Stomach (tissue), 19 donors: ENCODE measurements at places on chromosomes 7 and 10.

- H3K4me1 ChIP-seq: peaks cover 61% of the 10 kb centered on the region
- no peak overlapping the region for H3K4me3 ChIP-seq
- peaks cover 6% of the 10 kb centered on the region for H3K36me3 ChIP-seq
- H3K27ac ChIP-seq: peak overlapping the region; percentile 99
- no peaks in the 10 kb centered on the region for H3K27me3 ChIP-seq
- peak; percentile 77 for DNase-seq
Measured at GRCh38 chr10:119211176-119211575, 3.8 kb downstream of the GRK5 start.

DNA sequence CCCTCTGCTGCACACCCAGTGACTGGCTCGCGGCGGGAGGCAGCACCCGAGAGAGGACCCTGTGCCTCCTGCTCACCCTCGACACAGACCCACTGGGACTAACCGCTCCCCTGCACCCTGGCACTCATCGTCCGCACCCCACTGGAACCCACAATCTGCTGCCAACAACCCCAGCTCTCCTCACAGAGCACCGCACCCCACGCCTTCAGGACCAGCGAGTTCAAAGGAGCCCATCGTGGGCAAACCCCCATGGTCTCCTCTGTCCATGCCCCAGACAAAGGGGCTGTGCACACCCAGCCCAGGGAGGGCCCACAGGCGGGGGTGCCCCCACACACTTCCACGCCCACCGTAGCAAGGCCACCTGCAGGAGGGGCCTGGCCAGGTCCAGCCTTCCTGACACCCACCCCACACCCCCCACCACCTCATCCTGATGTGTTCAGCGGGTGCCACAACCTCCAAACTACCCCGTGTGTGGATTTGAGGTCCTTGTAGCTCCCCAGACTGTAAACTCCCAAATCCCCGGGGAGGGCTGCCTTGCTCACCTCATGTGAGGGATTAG lies 14.0 kb downstream of the RASGEF1A start:
- no peak overlapping the region for H3K27ac ChIP-seq
- no peak for DNase-seq
- no peaks in the 10 kb centered on the region for H3K4me1 ChIP-seq
- H3K36me3 ChIP-seq: no peaks in the 10 kb centered on the region

DNA sequence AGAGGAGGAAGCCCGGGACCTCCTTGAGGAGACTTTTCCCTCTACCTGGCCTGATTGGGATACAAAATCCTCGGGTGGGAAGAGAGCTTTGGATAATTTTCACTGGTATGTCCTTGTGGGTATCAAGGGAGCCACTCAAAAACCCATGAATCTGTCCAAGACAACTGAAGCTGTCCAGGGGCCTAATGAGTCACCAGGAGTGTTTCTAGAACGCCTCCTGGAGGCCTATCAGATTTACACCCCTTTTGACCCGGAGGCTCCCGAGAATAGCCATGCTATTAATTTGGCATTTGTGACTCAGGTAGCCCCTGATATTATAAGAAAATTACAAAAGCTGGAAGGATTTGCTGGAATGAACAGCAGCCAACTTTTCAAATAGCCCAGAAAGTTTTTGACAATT lies 38.6 kb downstream of the ZNF25 start:
- no peaks in the 10 kb centered on the region for H3K36me3 ChIP-seq
- H3K27ac ChIP-seq: no peak overlapping the region
- H3K27me3 ChIP-seq: no peaks in the 10 kb centered on the region
- no peak for DNase-seq

DNA sequence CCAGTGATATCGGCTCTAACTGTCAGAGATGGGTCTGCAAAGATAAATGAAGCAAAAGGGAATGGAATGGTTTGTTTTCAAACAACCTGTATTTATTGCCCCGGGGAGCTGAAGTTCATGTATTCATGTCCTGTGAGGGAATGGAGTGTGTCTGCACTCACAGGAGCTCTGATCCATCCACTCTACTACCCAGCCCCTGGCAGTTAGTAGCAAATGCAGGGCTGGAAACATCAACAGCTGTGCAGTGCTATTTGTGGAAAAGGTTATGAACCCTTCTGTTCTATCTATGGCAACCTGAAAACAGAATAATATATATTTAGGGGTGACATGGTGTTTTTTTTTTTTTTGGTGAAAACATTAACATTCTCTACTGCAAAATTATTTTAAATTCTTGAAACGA lies 9.8 kb downstream of the AGR2 start:
- H3K4me3 ChIP-seq: no peak overlapping the region
- H3K4me1 ChIP-seq: peaks cover 7% of the 10 kb centered on the region
- H3K27ac ChIP-seq: no peak overlapping the region
- no peak for DNase-seq
- no peaks in the 10 kb centered on the region for H3K27me3 ChIP-seq

DNA sequence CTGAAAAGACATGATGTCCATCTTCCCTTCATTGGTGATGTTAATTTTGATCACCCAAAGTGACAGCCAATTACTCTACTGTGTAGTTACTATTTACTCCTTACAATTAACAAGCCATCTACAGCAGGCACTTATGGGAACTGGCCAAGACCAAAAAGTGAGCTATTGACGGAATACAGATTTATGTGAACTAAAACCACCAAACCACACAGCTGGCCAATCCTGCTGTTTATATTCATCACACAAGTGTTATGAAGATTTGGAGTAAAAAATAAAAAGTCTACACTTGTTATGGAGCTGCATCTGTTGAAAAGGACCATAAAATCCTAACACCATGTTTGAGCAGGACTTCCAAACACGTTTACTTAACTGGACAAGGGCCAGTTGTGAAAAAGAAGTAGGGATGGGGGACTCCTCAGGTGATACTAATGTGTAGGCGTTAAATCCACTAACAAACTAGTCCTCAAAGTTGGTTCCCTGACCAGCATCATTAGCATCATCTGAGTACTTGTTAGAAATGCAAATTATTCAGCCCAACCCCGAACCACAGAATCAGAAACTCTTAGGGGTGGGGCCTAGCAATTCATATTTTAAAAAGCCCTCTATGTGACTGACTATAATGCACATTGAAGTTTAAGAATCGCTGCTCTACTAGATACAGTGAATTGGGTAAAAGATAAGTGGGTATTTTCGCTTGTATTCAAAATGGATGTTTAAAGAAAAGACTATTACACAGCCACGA lies 11.6 kb downstream of the MCMBP start:
- peaks cover 22% of the 10 kb centered on the region for H3K36me3 ChIP-seq
- no peak overlapping the region for H3K4me3 ChIP-seq
- no peaks in the 10 kb centered on the region for H3K27me3 ChIP-seq
- no peak overlapping the region for H3K27ac ChIP-seq
- no peaks in the 10 kb centered on the region for H3K4me1 ChIP-seq

DNA sequence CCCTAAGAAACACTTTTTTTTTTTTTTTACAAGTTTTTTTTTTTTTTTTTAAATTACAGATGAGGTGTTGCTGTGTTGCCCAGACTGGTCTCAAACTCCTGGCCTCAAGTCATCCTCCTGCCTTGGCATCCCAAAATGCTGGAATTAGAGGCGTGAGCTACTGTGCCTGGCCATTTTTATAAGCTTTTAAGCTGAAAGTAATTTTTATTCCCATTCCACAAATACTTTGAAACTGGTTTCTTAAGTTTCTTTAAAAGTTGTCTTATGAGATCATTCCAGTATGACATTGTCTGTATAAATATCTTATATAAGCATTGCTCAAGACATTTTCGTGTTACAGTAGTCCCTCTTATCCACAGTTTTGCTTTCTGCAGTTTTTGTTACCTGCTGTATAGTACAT lies 61.4 kb upstream of the CYP26C1 start:
- no peak for DNase-seq
- no peaks in the 10 kb centered on the region for H3K27me3 ChIP-seq
- H3K27ac ChIP-seq: no peak overlapping the region
- H3K4me3 ChIP-seq: no peak overlapping the region
- no peaks in the 10 kb centered on the region for H3K4me1 ChIP-seq

DNA sequence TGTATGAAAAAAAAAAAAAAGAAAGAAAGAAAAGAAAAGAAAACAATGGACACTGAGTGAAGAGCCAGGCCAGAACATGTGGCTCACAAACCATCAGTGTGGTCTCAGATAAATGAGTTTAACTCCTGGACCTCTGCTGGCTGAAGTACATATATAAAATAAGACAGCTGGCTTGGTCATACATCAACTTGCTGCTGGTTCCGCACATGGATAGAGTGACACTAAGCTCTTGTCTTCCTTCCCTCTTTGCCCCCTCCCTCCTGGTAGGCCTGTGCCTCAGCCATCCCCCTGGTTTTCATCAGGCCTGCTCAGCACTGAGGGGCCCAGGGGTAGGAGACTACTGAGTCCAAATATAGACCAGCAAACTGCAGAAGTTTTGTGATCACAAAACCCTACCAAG lies 58.1 kb upstream of the DGKI start:
- H3K4me1 ChIP-seq: peaks cover 27% of the 10 kb centered on the region
- peak overlapping the region; percentile 5 for H3K27ac ChIP-seq
- no peaks in the 10 kb centered on the region for H3K27me3 ChIP-seq
- H3K4me3 ChIP-seq: no peak overlapping the region
- peak; percentile 58 for DNase-seq

- H3K4me1 ChIP-seq: no peaks in the 10 kb centered on the region
- no peaks in the 10 kb centered on the region for H3K36me3 ChIP-seq
- no peak overlapping the region for H3K27ac ChIP-seq
- no peaks in the 10 kb centered on the region for H3K27me3 ChIP-seq
- no peak for DNase-seq
Measured at GRCh38 chr7:158083526-158084310, 503.9 kb downstream of the PTPRN2 start.

DNA sequence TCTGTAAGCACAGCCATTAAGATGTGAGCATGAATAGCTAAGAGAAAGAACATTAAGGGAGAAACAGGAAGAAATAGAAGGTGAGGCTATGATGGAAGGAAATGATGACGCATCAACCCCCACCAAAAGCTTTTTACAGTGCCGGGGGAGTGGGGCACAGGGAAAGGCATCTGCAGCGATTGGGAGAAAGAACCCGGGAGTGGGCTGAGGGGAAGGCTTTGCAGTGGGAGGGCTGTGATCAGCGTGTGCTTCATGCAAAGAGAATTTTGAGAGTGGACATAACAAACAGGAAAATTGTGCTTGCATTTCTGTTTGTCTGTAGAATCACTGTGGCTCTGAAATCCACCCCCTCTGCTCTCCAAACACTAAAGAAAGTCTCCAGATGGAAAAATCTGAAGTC lies 250.8 kb downstream of the KCNMA1 start:
- no peak overlapping the region for H3K4me3 ChIP-seq
- H3K27ac ChIP-seq: no peak overlapping the region
- H3K4me1 ChIP-seq: peaks cover 15% of the 10 kb centered on the region
- no peaks in the 10 kb centered on the region for H3K36me3 ChIP-seq
- no peaks in the 10 kb centered on the region for H3K27me3 ChIP-seq

DNA sequence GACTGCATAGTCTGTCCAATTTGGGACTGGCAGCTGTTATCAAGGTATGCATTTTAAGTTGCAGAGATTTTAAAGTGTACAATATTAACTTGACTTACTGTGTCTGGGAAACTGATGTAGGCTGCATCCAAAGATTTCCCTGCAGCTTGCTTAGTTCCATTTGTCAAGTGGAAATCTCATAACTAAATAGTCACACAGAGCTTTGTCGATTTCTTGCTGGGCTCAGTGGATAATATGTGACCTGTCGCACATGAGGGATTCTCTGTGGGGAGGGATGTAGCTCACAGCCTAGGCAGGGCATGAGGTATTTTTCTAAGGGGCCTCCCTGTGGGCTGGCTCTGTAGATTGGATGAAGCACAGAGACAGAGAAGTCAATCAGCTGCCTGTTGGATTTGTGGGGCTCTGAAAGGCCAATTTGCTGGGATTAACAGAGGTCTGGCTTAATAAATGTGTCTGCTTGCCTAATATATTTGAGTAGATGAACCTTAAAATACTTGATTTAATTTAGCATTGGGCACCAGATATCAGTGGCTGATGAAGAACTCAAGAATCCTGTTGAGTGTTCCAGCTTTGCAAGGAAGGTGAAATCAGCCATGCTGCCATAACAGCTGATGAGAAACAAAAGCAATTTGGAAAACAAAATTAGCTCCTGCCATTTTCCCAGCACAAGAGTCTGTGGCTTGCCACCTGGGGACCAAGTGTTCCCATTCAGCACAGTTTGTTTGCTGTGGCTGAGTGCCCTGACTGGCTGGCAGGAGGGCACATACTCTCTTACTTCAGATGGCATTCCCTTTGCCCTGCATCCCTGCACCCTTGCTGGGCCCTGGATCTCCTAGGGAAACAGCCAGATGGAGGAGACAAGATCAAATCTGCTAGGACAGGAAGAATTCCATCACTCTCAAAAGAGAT lies 598.5 kb downstream of the SORCS3 start:
- no peaks in the 10 kb centered on the region for H3K4me1 ChIP-seq
- no peaks in the 10 kb centered on the region for H3K36me3 ChIP-seq
- H3K27ac ChIP-seq: no peak overlapping the region
- H3K4me3 ChIP-seq: no peak overlapping the region
- no peaks in the 10 kb centered on the region for H3K27me3 ChIP-seq
- peak; percentile 54 for DNase-seq
